ENCODE measurements at places on chromosomes 3 and 15.
A peak's percentile ranks its signal among the peaks of the same experiment; 100 is the strongest.

DNA sequence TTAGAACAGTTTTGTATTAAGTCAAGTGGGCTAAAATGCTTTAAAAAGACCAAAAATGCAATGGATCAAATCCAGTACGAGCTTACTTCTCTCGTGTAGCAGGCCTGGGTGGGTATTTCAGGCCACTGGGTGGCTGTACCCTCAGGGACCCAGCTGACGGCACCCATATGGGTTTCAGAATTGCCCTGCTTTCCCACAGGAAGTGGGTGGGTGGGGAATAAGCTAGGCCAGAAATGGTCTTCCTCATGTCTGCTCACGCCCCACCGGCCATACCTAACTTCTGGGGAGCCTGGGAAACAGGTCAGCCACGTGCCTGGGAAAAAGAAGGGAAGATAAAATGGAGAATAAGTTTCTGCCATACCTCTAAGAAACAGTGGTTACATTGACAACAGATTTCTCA is 20.3 kb downstream of the GPR160 start:
- no peak for DNase-seq

- no peak for DNase-seq
Observed at GRCh38 chr3:25566358-25566920, 98.3 kb downstream of the TOP2B start.

DNA sequence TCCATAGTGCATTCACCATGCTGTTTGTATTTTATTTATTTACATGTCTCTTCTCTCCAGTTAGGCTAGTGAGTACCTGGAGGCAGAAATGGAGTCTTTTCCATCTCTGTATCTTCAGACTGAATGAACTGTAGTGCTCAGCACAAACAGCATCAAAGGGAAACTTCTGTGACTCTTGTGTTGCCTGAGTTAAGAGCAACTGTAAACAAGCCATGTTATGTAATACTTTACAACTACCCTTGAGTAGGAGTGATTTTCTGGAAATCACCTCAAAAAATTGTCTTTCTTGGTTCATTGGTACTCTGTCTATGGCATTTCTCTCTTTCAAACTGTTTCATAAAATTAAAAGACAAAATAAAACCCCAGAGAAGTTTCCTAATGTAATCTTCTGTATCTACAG is 258.3 kb downstream of the CGGBP1 start:
- no peak for DNase-seq

- DNase-seq: no peak
Observed at GRCh38 chr3:30474371-30474770, 132.0 kb upstream of the TGFBR2 start.

- no peak for DNase-seq
Observed at GRCh38 chr3:29515451-29515850, 234.6 kb downstream of the RBMS3 start.

- no peak for DNase-seq
Observed at GRCh38 chr15:29990035-29990434, 92.7 kb upstream of the GOLGA8J start.

- DNase-seq: no peak
Observed at GRCh38 chr15:50735156-50735555, 30.4 kb downstream of the SPPL2A start.

GRCh38 chr15:73524919-73525318 is 82.0 kb downstream of the REC114 start:
- DNase-seq: no peak

GRCh38 chr15:57878573-57878972 is 172.1 kb downstream of the POLR2M start:
- DNase-seq: no peak

DNA sequence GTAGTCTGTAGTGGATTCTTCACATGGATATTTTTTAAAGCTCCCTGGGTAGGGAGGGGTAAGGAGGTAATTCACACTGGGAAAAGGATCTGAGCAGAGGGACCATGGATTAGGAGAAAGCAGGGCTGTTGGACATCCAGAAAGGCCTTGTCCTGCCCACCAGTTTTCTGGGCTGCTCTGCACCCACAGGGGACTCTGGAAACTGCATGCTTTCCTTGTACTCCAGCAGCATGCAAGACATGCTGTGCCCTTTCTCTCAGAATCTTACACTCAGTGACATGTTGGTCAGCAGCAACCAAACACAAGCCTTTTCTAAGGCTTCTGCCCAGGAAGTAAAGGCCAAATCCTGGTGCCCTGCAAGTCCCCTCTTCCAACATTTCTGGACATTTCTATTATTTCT is 2.5 kb upstream of the FBN1 start:
- DNase-seq: peak; percentile 43

DNA sequence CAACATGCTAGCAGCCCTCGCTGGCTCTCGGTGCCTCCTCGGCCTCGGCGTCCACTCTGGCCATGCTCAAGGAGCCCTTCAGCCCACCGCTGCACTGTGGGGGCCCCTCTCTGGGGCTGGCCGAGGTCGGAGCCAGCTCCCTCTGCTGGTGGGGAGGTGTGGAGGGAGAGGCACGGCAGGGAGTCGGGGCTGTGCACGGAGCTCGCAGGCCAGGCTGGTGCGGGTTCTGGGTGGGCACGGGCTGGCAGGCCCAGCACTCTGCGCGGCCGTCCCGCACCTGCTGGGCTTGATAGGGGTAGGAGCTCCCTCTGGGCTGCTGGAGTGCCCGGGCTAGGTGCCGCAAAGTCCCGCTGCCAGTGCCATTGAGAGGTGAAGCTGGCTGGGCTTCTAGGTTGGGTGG is 251.0 kb downstream of the SQOR start:
- no peak for DNase-seq

DNA sequence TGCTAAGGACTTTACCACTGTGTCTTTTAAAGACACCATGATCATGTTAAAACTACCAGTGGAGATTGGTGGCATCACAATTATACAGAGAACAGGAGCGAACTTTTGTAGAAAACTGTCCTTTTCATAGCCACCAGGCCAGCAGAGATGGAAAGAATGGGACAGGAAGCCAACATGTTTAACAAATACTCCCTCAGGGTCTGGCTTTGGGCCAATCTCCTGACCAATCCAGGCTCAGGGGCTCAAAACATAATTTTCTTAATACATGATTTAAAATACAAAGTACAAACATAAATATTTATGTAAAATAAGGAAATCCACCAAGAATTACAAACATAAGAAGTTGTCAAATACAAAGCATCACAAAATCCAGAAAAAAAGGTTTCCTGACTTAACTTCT is 266.0 kb downstream of the VPS13C start:
- no peak for DNase-seq

GRCh38 chr3:14244521-14245247 is 66.1 kb downstream of the LSM3 start:
- DNase-seq: no peak

DNA sequence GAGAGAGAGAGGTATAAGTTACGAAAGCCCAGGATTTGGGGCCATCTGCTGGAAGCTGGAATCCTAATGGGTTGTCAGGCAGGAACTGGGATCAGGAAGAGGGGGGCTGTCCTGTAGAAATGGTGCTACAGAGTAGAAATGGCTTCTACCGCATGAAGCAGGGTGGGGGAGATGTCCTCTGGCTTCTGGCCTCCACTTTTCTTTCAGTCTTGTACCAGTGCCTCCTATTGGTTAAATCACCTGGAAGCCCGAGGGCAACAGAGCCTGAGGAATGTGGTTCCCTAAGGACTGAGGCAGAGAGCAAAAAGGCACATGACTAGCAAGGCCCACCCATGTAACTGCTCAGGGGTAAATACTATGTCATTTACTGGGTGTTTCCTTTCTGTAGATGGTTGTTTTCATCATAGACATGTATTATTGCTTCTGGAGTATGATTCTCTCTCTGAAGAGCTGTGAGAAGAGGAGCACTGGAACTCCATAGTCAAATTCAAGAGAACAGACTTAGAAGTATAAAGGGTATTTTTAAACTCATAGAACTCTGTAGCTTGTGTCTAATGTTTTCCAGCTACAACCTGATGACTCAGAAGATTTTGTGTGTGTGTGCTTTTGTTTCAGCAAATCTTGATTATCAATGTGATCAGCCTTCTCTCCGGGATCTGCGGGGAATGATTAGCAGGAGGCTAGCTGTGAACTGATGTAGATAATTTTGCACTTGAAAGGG is 20.2 kb upstream of the MITF start:
- DNase-seq: no peak

GRCh38 chr15:87145696-87146095 is 1066.0 kb downstream of the AGBL1 start:
- no peak for DNase-seq

DNA sequence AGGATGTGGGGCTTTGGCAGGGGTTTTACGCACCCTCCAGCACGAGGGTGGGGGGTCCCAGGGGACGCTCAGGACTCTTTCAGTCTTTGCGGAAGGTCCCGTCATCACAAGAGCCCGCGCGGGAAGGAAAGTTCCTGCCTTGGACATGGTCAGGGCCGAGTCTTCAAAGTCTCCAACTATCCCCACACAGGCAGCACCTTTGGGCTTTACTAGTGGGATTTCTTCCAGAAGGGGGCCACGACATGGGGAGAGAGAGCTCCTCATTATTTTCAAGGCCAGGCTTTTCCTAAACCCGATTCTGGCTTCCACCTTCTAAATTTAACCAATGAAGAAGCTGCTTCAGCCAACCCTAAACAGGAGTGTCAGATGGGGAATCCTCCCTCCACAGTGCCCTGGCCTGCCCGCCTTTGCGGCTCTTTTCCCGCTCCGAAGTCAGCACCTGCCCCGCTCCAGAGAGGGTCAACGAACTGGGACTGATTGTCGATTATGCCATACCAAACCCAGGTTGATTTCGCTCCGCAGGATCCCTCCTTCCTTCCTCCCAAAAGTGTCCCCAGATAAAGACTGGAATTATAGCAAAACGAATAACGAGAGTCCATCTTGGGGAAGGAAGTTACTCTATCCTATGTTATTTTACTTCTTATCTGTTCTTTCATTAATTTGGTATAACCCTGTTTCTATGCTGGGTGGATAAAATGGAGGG is 11.0 kb downstream of the SHOX2 start:
- no peak for DNase-seq

DNA sequence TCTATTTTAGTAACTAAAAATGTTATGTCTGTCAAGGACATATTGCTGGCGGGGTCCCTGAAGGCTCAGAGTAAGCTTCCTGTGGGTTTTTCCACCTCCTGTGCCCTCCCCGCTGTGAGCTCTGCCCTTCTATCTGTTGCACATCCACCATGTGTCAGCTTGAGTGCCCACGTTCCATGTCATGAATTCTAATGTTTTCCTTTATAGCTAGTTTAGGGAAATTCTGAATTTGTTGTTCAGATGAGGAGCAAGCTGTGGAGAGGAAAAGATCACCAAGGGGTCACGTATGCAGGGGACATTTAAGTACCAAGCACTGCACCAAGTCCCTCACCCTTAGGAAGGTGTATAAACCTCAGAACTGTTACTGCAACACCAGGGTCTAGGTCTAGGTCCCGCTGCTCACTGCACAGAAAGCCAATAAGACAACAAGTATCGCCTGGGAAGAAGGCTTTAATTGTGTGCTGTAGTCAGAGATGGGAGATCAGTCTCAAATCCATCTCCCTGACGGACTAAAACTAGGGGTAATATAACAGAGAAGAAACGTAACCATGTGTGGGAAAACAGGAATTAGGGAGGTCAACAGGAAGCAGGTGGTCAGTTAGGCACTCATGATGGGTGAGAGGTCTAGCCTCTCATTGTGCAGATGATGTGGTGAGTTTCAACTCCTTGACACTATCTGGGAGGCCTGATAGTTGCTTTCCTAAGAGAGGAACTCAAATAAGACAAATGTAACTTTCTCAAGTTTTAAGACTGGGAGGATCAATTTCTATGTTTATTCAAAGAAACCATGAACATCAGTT is 9.7 kb downstream of the GP9 start:
- DNase-seq: no peak

- DNase-seq: no peak
Observed at GRCh38 chr3:120601554-120601953, 5.4 kb downstream of the NDUFB4 start.

GRCh38 chr3:68436619-68437401 is 495.5 kb downstream of the TAFA4 start:
- no peak for DNase-seq

- no peak for DNase-seq
Observed at GRCh38 chr3:58471025-58471887, 20.6 kb upstream of the KCTD6 start.

DNA sequence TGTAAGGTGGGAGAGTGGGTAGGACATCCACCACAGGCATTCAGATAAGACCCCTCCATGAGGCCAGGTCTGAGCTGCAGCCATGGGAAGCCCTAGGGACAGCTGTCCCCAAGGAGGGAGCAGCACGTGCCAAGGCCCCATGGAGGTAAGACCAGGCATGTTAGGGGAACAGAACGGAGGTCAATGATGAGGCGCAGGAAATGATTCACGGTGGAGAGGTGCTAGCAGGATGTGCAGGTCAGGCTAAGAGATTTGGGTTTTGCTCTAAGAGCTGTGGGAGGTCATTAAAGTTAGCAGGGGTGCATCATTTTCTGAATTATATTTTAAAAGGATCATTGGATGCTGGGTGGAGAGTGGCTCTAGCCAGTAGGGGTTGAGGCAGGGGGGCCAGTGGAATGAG is 66.4 kb upstream of the SNRPA1 start:
- no peak for DNase-seq

GRCh38 chr3:52453496-52454249 is at the start of gene TNNC1:
Gene TNNC1, minus strand, starts transcription at chr3:52454041. Its CDS starts 26 bp downstream, at chr3:52454015.
- no peak for DNase-seq

- DNase-seq: no peak
Observed at GRCh38 chr3:3353153-3353552, 173.7 kb upstream of the CRBN start.

DNA sequence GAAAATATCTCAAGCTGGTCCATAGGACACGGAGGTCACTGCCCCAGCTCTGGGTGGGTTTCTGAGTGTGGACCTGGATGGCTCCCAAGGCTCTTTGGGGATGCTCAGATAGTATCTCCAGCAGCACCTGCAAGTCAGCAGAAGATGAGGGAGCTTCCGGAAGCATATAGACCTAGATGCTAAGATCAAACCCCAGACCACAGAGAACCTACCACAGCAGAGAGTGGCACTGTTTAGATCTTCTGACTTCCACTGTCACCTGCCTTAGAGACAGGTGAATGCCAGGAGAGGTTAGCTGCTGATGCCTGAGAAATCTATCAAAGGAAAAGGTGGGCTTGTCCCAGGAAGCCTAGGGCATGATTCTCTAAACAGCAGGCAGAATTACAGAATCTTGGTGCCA is 105.7 kb upstream of the TRPM1 start:
- no peak for DNase-seq

GRCh38 chr15:57319226-57319918 is 56.9 kb upstream of the CGNL1 start:
- DNase-seq: no peak

DNA sequence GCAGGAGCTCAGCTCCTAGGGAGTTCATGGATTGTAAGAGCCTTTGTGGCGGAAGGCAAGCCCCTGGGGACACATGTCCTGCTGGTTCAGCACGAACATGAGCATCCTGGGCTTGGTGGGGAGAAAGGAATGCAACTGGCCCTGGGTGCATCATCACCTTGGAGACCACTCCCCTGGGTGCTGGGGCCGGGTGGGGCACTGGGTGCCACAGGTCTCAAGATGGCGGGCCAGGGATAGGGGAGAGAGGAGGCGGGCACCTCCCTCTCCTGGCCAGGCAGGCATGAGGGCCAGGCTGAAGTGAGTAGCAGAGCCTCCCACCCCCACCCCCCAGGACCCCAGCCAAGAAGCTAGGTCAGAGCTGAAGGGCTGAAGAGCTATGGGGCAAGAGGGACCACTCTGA is 768 bp downstream of the PCBP4 start:
- DNase-seq: no peak

GRCh38 chr15:90002428-90002844 is 1.3 kb downstream of the ZNF710 start:
- DNase-seq: peak; percentile 51

GRCh38 chr3:7964899-7965298 is 536.7 kb upstream of the LMCD1 start:
- DNase-seq: no peak
